ENCODE measurements at places on chromosomes 3 and 15. TPM values are rescaled to one million over a fixed set of nuclear protein-coding genes. Genes with fewer than 3 reads are reported as not detected.
A peak's percentile ranks its signal among the peaks of the same experiment; 100 is the strongest.

The PLCH1 gene
- 3.8 TPM for total RNA-seq

The OIP5 gene
- total RNA-seq, result 17.1 TPM

The MUC20 gene
- total RNA-seq, result 3.1 TPM

The FGF12 gene
- not detected for total RNA-seq

The TIMP4 gene
- not detected for total RNA-seq

DNA sequence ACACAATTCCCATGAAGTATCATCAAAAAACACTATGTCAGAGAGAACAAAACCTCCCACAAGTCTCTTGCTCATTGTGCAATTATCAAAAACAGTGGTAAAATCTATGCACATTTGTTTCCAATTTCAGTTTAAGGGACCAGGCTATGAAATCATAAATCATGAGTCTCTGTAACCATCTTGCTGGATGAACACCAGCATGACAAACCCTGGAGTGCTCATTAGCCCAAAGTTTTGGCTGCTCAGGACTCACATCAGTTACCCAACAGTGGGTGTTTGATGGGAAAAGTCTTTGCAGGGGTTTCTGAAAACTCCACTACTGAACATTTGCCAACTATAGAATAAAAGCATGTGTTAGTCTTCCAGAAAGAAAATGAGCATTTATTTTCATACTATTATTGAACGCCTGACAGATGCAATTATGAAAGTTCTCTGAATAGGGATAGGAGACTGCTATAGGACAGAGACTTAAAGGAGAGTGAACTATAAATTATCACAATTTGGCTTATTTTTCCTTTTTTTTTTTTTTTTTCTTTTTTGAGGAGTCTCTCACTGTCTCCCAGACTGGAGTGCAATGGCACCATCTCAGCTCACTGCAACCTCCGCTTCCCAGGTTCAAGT lies 240.8 kb upstream of the KCNMB2 start:
- no peaks in the 10 kb centered on the region for H3K4me1 ChIP-seq
- no peak for DNase-seq
- H3K27me3 ChIP-seq, result no peaks in the 10 kb centered on the region
- H3K4me3 ChIP-seq, result no peak overlapping the region
- no peaks in the 10 kb centered on the region for H3K36me3 ChIP-seq

- peaks cover 20% of the 10 kb centered on the region for H3K36me3 ChIP-seq
- no peak overlapping the region for H3K27ac ChIP-seq
- DNase-seq, result no peak
- H3K27me3 ChIP-seq, result no peaks in the 10 kb centered on the region
- peaks cover 6% of the 10 kb centered on the region for H3K4me1 ChIP-seq
- H3K4me3 ChIP-seq, result no peak overlapping the region
These were observed 40.0 kb downstream of the ANKRD28 start for GRCh38 chr3:15757824-15758223.

DNA sequence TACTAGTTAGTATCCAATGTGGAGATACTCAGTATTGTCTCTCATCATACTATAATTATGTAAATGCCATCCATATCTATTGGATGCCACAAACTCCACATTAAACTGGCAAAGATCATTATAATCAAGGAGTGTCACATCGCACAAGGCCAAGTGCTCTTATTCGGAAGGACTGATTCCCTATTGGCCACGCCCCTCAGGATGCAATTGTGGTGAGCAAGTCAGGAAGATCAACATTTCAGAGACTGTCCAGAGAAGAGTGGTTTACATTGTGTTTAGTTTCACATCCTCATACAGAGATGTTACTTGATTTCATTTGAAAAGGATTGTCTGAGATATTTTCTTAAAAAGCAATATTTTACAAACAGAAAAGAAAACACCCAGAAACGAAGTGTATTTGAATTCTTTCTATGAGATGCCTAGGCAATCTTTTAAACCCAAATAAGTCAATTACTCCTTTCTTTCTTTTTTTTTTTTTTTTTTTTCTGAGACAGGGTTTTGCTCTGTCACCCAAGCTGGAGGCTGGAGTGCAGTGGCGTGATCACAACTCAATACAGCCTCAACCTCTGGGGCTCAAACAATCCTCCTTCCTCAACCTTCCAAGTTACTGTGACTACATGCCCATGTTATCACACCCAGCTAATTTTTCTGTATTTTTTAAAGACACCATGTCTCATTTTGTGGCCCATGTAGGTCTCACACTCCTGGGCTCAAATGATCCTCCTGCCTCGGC lies 369.1 kb downstream of the RBMS3 start:
- H3K27ac ChIP-seq, result no peak overlapping the region
- no peak for DNase-seq
- H3K4me1 ChIP-seq, result peaks cover 5% of the 10 kb centered on the region
- peaks cover 3% of the 10 kb centered on the region for H3K27me3 ChIP-seq
- no peaks in the 10 kb centered on the region for H3K36me3 ChIP-seq

DNA sequence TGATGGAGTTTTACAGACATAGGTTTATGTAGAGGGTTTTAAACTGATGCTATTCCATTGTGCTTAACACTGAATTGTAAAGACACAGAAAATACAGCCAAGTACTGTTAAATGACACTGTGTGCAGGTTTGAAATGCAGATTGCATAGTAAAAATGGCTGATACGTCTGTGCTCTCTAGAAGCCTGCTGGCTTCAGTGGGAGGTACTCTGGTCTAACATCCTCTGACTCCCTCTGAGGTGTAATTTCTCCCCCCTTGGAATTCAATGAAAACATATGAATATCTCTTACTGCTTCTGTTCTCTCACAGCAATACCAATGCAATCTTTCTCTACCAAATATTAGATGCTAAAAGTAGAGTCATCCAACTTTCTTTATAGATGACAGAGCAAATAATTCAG lies 176.6 kb downstream of the SLC9A9 start:
- H3K4me1 ChIP-seq, result peaks cover 7% of the 10 kb centered on the region
- H3K27me3 ChIP-seq, result no peaks in the 10 kb centered on the region
- no peak for DNase-seq
- H3K4me3 ChIP-seq, result no peak overlapping the region
- no peak overlapping the region for H3K27ac ChIP-seq

DNA sequence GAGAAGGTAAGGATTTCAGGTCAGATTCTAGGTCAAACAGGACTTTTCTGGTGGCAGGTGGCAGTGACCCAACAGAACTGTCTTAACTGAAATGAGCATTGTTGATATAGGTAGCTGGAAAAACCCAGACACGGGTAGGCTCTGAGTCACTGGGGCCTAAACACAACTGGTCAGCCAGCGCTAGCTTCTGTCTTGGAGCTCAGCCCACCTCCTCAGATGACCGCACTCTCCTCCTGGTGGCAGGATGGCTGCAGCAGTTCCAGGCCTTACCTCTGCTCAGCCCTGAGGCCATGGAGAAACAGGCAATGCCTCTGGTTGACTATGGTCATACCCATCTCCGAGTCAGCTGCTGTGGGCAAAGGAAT lies 61.1 kb upstream of the GATA2 start:
- no peak overlapping the region for H3K27ac ChIP-seq
- DNase-seq, result no peak
- no peak overlapping the region for H3K4me3 ChIP-seq
- no peaks in the 10 kb centered on the region for H3K36me3 ChIP-seq
- peaks cover 4% of the 10 kb centered on the region for H3K4me1 ChIP-seq

GRCh38 chr3:27976933-27977332 lies 254.8 kb upstream of the EOMES start:
- H3K4me1 ChIP-seq, result peaks cover 4% of the 10 kb centered on the region
- no peak overlapping the region for H3K4me3 ChIP-seq
- no peak overlapping the region for H3K27ac ChIP-seq
- H3K27me3 ChIP-seq, result no peaks in the 10 kb centered on the region

GRCh38 chr15:96294766-96295165 lies 35.7 kb upstream of the NR2F2 start:
- no peak for DNase-seq
- H3K4me1 ChIP-seq, result no peaks in the 10 kb centered on the region
- H3K27me3 ChIP-seq, result peaks cover 2% of the 10 kb centered on the region
- H3K36me3 ChIP-seq, result no peaks in the 10 kb centered on the region
- no peak overlapping the region for H3K27ac ChIP-seq
- no peak overlapping the region for H3K4me3 ChIP-seq

- DNase-seq, result no peak
- H3K4me1 ChIP-seq, result peaks cover 78% of the 10 kb centered on the region
- H3K27ac ChIP-seq, result peak overlapping the region; percentile 83
These were observed 53.2 kb downstream of the OXNAD1 start for GRCh38 chr3:16318176-16318575.

DNA sequence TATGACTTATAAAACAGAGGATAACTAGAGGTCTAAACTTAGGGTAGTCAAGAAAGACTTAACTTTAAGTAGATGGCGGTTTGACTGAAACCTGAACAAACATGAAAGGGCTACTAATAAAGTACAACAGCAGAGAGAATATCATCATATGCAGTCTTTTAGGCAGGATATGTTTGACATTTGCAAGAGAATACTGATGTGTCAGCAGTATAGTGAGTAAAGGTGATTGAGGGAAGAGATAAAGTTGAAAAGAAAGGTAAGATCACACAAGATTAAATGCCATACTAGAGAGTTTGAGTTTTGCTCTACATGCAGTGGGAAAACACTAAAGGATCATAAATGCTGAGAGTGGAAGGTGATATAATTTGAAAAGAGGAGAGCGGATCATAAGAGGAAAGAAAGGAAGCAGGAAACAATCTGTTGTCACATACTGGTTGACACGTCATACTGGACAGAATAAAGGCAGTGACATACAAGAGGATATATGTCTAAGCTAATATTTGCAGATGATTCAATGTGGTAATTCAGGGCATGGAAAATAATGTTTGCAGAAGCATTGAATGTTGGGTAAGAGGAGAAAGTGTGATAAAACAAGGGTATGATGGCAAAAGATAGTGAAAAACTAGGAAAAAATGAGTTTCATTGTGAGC lies 223.0 kb downstream of the EPHA6 start:
- no peaks in the 10 kb centered on the region for H3K27me3 ChIP-seq
- no peak for DNase-seq
- H3K4me3 ChIP-seq, result no peak overlapping the region
- no peak overlapping the region for H3K27ac ChIP-seq
- no peaks in the 10 kb centered on the region for H3K36me3 ChIP-seq
- H3K4me1 ChIP-seq, result no peaks in the 10 kb centered on the region

GRCh38 chr15:101342056-101342455 lies 47.0 kb upstream of the SNRPA1 start:
- H3K4me3 ChIP-seq, result no peak overlapping the region
- no peaks in the 10 kb centered on the region for H3K4me1 ChIP-seq
- H3K27me3 ChIP-seq, result peaks cover 13% of the 10 kb centered on the region
- peaks cover 2% of the 10 kb centered on the region for H3K36me3 ChIP-seq
- H3K27ac ChIP-seq, result no peak overlapping the region
- no peak for DNase-seq

DNA sequence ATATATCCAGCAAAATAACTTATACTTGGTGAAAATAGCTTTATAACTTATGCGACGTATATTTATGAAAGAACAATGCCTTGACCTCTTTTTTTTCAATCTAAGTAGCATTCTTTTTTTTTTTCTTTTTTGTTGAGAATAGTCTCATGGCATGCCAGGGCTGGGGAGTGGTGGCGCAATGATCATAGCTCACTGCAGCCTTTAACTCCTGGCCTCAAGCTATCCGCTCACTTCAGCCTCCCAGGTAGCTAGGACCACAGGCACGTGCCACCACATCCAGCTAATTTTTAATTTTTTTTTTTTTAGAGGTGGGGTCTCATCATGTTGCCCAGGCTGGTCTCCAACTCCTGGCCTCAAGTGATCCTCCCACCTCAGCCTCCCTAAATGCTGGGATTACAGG lies 43.5 kb downstream of the RAB8B start:
- DNase-seq, result no peak
- no peak overlapping the region for H3K27ac ChIP-seq
- H3K27me3 ChIP-seq, result no peaks in the 10 kb centered on the region
- H3K4me3 ChIP-seq, result no peak overlapping the region

GRCh38 chr15:49900903-49901235 lies 218.2 kb downstream of the ATP8B4 start:
- no peaks in the 10 kb centered on the region for H3K4me1 ChIP-seq
- peaks cover 8% of the 10 kb centered on the region for H3K27me3 ChIP-seq

- peaks cover 3% of the 10 kb centered on the region for H3K36me3 ChIP-seq
- H3K4me3 ChIP-seq, result no peak overlapping the region
- H3K27me3 ChIP-seq, result peaks cover 8% of the 10 kb centered on the region
- no peak overlapping the region for H3K27ac ChIP-seq
- H3K4me1 ChIP-seq, result peaks cover 17% of the 10 kb centered on the region
These were observed 11.4 kb downstream of the GPR87 start for GRCh38 chr3:151305060-151305774.

DNA sequence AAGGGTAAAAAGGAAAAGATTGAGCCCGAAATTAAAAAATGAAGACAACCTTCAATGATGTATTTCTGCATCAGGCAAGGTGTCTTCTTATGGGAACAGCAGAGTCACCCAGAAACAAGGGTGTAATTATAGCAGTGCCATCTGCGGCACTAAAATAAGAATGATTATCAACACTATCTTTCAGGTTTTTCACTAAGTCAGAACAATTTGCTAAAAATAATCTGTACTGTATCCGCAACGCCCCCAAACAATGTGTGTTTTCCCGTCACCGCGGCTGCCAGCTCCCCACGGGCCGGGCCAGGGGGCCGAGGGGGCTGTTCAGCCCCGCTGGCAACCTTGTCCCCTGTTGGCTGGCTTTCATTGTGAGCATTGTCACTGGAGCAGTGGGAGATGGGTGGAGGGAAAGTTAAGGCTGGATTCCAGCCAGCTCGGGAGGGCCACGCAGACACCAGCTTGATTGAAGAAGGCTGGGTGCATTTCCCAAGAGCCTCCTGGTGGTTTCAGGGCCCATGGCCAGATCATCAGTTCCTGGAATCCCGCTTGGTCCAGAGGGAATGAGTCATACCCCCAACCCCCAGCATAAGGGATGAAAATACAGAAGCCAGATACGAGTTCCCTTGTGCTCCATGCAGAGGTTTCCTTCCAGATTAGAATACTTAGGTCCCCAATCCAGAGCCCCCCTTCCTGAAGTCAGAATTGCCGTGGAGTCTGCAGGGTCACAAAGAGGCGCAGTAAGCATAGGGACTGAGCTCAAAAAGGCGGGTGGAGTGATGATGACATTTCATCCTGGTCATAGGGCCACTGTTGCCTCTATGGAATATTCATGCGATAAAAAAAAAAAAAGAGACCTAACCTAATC lies 90.2 kb upstream of the KLF13 start:
- peaks cover 1% of the 10 kb centered on the region for H3K36me3 ChIP-seq
- no peak for DNase-seq
- no peak overlapping the region for H3K4me3 ChIP-seq
- peaks cover 5% of the 10 kb centered on the region for H3K27me3 ChIP-seq
- no peak overlapping the region for H3K27ac ChIP-seq
- H3K4me1 ChIP-seq, result peaks cover 20% of the 10 kb centered on the region
